AG08395 (cell line): ENCODE measurements at places on chromosomes 1 and 21.

DNA sequence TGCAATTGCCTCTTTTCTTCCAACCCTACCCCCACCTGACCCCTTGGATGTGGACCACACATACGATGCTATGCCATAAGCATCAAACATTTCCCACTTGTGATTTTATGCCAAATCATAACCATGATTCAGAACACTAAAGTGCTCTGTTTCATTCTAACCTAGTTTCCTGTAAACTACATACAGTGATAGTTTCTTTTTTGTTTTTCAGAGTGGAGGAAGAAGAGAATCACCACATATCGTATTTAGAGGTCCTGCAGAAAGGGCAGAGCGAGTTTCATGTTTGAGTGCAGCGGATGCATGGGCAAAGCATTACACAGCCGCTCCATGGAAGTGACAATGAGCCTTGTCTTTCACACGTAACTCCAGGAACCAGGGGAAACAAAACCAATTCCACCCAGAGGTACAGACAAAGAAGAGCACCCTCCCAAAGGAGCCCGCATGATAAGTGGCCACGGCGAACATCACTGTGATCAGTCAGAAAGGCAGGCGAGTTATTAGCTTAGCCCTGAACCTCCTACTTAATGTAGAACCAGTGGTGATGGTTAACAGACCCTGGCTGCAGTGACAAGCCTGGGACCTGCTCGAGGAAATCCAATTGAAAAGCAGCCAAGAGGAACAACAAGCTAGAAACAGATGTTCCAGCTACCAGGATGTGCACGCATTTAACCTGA is 64.0 kb upstream of the ZNF281 start:
- peak; percentile 19 for DNase-seq

GRCh38 chr1:47333922-47334764 is 553 bp downstream of the CMPK1 start:
- peak; percentile 88 for DNase-seq

DNA sequence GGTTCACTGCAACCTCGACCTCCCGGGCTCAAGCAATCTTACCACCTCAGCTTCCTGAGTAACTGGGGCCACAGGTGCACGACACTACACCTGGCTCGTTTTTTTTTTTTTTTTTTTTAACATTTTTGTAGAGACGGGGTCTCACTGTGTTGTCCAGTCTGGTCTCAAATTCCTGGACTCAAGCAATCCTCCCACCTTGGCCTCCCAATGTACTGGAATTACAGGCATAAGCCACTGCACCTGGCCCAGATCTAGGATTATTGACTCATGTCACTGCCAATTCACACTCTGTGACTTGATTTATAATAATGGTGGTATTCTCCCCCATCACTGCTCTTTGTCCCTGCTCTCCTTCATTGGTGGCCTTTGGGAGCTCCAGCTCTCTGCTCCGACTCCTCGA is 145.1 kb downstream of the PTPRU start:
- DNase-seq: no peak

DNA sequence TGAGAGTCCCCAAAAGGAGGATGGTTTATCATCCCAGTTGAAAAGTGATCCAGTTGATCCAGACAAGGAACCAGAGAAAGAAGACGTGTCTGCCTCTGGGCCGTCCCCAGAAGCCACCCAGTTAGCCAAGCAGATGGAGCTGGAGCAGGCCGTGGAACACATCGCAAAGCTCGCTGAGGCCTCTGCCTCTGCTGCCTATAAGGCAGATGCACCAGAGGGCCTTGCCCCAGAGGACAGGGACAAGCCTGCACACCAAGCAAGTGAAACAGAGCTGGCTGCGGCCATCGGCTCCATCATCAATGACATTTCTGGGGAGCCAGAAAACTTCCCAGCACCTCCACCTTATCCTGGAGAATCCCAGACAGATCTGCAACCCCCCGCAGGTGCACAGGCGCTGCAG is 43.3 kb downstream of the ZBTB17 start:
- no peak for DNase-seq

DNA sequence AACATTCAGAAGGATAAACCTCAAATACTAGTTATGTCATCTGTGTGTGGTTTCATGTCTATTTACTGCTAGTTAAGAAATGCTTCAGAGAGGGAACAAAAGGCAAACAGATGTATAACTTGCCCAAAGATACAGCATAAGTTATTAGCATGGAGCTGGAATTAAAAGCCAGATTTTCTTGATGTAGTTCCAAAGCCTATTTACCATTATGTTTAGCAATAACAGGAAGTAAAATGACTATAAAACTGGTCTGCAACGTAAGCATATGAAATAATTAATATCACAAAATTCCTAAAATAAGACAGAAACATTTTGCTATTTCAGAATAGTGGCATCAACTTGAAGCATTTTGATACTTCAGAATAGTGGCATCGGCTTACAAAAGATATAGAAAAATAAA is 1232.8 kb downstream of the NCAM2 start:
- no peak for DNase-seq

GRCh38 chr1:71413441-71414175 is 332.8 kb upstream of the ZRANB2 start:
- DNase-seq: peak; percentile 5

- no peak for DNase-seq
Measured at GRCh38 chr1:32023351-32023750, 9.7 kb downstream of the KHDRBS1 start.

GRCh38 chr1:201279313-201279712 is 4.0 kb upstream of the PKP1 start:
- peak; percentile 76 for DNase-seq

- DNase-seq: no peak
Measured at GRCh38 chr1:29981586-29982239, 741.7 kb downstream of the MATN1 start.

DNA sequence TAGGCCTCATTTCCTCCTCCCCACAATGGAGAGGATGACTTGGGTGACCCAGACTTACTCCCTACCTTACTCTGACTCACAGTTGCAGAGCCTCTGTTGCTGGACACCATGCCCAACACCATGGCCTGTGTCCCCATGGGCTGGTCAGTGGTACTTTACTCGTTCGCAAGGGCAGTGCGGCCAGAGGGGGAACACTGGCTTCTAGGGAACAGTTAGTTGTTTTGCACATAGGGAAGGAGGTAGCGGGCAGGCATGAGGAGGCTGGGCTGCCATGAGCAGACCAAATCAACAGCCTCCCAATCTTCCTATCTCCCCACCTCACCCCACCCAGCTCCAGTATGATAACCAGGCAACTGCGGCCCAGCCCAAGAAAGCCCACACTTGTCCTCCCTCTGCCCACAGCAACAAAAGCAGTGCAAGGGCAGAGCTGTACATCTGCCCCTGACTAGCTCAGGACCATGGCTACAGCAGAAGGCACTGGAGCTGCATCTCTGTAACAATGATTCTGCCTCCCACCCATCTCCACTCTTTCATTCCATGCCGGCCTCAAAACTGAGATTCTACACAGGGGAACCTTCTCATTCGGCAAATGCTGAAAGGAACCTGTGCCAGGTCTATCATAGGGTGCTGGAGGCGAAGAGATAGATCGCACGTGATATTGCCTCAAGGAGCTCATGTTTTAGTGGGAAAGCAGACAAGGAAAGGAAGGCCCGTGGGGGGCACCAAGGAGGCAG is 18.6 kb downstream of the TAL1 start:
- DNase-seq: no peak

- no peak for DNase-seq
Measured at GRCh38 chr1:22443332-22443731, 8.3 kb upstream of the ZBTB40 start.

- no peak for DNase-seq
Measured at GRCh38 chr1:60670302-60670701, 412.1 kb upstream of the NFIA start.

DNA sequence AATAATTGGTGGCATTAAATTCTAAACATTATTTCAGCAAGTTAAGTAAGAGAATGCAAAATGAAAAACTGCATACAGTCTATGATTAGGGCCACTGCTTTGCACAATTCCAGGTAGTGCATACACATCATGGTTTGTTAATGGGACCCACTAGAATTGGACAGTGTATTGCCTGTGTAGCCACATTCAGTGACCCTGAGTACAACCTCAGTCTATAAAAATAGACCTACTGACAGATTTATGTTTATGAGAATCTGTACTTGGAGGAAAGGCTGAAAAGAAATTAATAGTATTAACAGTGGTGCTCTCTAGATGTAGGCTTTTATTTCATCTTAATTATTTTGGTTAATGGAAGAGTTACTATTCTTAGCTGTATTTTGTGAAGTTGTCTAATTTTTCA is 18.8 kb downstream of the UAP1 start:
- no peak for DNase-seq

DNA sequence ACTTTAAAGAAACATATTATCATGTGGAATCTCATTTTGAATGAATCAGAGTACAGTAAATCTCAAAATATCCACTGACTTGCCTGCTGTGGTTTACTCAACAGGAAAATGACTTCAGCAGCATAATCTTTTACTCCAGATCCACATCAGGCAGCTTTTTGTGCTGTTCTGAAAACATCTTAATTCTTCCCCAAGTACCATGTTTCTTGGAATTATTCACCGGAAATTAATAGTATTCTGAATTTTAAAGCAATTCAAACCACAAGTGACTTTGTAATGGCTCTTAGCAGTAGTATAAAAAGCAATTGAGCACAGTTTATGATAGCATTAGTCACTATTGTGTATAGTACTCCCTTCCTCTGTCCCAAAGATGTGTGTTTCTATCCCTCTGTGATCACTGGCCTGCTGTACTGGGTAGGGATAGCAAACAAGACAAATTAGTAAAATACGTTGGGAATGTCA is 64.2 kb upstream of the ERRFI1 start:
- peak; percentile 82 for DNase-seq

DNA sequence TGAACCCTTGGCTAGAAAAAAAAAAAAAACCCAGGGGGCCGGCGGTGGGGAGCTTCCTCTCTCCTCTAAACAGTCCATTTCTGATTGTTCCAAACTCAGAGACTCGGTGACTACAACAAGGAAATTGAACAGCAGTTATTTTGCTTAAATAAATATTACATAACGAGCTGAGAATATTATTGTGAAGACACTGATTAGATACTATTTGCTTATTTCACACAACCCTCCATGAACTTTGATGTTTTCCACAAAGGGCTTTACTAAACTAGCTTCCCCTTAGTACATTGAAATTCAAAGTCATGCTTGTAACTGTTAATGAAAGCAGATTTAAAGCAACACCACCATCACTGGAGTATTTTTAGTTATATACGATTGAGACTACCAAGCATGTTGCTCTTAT is at the start of gene CFHR5:
Gene CFHR5 (plus strand): TSS at position 279 of the 400 bp plus-strand sequence. CDS start 109 bp downstream, at position 388.
- DNase-seq: no peak

DNA sequence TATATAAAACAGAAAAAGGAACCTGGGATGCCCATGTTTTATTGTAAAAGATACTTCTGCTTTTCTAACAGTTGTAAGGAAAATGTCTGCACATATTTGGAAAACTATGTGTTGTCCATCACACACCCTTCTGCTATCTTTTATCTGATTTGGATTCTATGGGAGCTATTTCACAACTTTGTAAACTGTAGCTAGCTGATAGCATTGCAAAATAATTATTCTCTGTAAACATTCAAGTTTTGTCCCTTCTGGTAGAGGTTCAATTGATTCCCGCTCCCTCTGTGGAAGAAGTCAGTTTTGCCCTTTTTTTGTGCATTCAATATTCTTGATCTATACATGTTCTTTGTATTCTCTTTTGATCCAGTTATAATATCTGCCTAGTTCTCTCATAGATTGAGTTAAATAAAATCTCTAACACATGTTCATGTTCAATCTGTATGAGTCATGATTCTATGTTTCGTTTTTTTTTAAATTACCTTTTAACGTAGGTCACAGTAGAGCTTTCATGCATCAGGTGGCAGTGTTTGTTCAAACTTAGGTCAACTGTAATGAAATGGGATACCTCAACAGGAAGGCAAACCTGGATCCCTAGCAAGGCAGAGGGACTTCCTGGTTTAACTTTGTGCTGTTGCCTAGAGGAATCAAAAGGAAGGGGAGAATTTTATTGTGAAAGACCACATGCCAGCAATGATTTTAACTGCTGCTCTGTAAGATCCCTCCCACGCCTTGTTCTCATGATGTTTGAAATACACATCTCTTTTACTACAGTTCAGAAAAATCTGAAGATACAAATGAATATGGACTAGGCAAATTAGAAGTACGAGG is 26.0 kb upstream of the BCL9 start:
- DNase-seq: no peak

GRCh38 chr1:27418326-27419185 is 26.1 kb downstream of the GPR3 start:
- DNase-seq: peak; percentile 93

- DNase-seq: no peak
Measured at GRCh38 chr1:182406012-182406411, 5.5 kb upstream of the TEDDM1 start.

DNA sequence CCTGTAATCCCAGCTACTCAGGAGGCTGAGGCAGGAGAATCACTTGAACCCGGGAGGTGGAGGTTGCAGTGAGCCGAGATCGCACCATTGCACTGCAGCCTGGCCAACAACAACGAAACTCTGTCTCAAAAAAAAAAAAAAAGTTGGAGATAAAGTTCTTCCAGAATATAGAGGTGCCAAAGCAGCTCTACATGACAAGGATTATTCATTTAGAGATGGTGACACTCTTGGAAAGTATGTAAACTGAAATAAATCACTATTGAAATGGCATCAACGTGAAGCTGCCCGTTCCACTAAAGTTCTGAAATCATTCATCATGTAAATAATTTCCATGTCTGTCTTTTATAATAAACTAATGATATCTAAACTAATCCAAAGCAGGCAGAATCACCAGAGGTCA is 14.9 kb downstream of the EIF4G3 start:
- no peak for DNase-seq

DNA sequence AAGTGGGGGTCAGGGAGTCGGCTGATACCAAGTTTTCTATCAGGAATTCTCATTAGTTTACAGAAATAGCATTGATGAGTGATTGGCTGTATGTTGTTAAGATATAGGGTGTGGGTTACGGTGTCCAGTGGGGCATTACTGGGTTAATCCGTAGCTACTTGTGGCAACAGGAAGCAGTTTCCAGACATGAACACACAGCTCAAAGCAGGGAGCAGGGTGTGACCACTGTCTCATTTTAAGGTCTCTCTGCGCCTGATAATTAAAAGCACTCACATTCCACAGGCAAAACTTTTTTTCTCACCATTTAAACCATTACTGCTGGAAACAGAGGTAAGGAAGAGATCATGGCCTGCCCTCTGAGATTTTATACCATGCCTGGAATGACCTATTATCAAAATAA is 114.9 kb downstream of the SIK1 start:
- DNase-seq: no peak

GRCh38 chr1:55503663-55504305 is 288.6 kb upstream of the USP24 start:
- no peak for DNase-seq

- DNase-seq: no peak
Measured at GRCh38 chr1:232211149-232211548, 418.8 kb downstream of the SIPA1L2 start.

DNA sequence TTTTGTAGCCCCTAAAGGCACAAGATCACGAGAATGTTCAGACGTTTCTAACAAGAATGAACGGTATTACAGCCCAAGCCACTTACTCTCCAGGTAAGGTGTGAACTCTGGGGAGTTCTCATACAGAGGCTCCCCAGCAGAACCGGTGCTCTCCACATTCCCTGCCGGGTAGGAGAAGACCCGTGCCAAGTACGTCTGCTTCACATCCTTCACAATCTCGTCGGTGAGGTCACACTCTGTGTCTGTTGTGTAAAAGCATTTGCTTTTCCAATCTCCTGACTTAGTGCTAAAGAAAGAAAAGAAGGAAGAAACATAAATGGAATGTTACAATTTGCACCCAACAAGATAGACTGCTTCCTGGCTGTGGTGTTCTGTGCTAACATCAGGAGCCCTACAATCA is 5.7 kb downstream of the F3 start:
- no peak for DNase-seq
